ENCODE measurements at places on chromosomes 16 and 17. TPM values are rescaled to one million over a fixed set of nuclear protein-coding genes. Genes with fewer than 3 reads are reported as not detected.
A peak's percentile ranks its signal among the peaks of the same experiment; 100 is the strongest.

Gene VTN
- 0.20 TPM for total RNA-seq

- DNase-seq, result no peak
These were observed 74.7 kb downstream of the BMERB1 start for GRCh38 chr16:15509051-15509592.

Gene ZPBP2
- total RNA-seq, result not detected

Gene PRKCB
- total RNA-seq, result 3.2 TPM

Gene NTN1
- total RNA-seq, result 15.9 TPM

DNA sequence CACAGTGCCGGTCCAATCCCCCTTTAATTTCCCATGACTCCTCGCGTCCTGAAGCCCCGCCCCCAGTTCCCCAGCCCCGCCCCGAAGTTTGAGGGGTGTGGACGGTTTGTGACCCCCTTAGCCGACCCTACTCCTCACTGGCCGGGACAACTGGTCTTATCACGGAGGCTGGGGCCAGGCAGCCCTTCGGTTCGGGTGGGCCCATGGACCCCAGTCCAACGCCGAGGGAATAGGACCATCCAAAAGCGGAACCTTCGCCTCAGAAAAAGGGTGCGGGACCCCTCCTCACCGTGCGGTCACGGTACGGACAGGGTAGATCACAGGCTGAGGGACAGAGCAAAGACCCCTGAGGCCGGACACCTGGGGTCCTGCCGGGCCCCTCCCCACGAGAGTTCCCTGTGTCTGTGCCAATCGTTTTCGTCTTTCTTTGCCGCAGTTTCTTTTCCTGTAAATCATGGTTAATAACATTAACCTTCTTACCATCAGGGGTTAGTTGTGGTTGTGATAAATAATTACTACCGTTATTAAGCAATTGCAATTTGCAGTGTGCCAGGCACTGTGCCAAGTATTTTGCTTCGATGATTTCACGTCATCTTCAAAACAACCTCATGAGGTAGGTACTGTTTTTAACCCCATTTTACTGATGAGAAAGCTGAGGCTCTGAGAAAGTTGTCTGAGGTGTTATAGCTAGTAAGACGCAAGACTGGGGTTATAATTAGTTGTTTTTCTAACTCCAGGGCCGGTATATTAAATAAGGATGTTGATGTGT, 543 bp downstream of the TMUB2 start:
- DNase-seq, result peak; percentile 59

GRCh38 chr16:535446-536405, 8.2 kb downstream of the CAPN15 start:
- DNase-seq, result no peak

DNA sequence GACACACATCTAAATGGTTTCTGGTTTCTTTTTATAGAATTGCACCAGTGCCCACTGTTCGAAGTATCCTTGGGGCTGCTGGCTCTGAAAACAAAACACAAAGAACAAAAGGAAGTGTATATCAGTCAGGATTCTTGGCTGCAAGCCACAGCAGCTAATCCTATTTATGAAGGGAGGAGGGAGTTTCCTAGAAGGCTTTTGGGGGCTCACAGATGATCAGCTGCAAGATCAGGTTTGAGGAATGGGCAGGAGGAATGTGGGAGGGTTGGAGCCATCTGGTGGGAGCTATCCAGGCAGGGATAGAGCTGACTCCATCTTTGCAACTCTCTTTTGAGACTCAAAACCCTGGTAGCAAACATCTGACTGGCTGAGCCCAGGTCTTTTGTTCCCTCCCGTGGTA, 118.3 kb upstream of the EEF2KMT start:
- no peak for DNase-seq

DNA sequence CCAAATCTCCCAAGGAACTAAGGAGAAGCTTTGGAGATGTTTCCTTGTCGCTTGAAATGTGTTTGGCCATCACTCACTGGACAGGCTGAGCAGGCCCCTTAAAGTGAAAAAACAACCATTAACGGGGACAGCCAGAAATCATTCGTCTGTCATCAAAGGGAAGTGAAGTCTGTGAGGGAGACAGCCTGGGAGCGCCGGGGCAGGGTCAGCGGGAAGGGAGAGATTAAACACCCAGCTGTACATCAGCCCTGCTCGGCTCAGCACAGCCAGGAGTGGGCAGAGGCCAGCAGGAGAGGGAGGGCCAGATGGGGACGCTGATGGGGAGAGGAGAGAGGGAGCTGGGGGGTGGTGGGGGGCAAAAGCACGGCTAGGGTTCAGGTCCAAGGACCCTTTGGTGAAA, 105.1 kb downstream of the SDK2 start:
- DNase-seq, result no peak

Gene HAP1
- total RNA-seq, result 0.49 TPM

Data from skin of body (tissue), 3 donors.